Gastroesophageal sphincter (tissue), 4 donors: ENCODE measurements at places on chromosomes 5 and 9.
A peak's percentile ranks its signal among the peaks of the same experiment; 100 is the strongest.

- ATAC-seq = no peak
Measured at GRCh38 chr9:32574858-32575257, 1.9 kb upstream of the NDUFB6 start.

DNA sequence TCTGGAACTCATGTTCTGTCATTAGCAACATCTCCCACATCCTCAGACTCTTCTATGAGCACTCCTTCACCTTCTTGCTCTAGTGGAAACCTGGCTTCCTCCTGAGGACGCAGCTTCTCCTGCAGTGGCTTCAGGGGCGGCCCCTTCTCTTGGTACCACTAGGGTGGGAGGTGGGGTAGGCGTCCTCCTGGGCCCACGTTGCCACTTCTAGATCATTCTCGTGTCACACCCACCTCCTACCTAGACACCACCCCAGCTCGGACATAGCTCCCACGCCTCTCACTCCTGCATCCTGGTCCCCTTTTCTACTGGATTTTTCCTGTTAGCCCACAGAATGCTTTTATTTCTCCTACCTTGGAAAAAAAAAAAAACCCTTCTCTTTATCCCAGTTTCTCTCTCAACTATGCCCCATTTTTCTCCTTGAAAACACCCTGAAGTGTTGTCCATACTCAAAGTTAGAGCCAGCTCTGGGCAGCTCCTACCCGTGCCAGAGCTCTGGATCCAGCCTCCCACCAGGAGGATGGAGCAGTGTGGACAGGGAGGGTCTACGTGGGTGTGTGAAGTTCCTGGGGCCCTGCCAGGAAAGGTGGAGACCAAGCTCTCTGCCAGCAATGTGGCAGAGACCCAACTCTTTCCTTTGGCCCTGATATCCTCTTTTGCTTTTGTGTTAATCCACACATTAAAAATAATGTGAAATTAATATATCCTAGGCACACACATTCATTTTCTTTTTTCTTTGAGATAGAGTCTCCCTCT is 179.2 kb downstream of the HSPA4 start:
- no peak for ATAC-seq

GRCh38 chr9:120583958-120584369 is 4.0 kb upstream of the CDK5RAP2 start:
- ATAC-seq = no peak

- ATAC-seq = no peak
Measured at GRCh38 chr5:108148715-108149139, 233.2 kb downstream of the FBXL17 start.

DNA sequence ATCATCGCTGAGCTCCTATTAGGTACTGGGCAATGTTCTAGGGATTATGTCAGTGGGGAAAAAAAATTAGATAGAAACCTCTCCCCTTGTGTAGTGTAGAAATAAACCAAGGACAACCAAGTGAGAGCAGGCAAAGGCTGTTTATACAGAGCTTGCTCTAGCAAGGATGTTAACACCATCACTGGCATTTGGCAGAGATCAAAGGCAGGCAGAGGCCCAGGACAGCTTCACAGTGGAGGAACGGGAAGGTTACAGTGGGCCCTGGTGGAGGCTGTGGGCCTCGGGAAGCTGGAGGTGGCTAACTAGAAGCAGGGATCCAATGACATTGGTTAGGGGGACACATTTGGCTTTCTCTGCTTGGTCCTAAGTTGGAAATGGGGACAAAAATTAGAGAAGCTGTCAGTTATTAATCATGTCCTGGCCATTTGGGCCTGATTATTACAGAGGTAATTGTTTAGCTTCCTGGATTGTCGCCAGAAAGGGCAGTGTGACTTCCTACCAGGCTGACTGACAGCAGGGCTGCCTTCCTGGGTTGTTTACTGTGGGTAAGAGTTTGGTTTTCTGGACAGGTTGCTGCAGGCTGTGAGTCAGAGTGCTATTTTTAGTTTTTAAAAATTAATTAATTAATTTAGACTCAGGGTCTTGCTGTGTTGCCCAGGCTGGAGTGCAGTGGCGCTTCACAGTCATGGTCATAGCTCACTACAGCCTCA is 259.3 kb downstream of the ROR2 start:
- peak; percentile 62 for ATAC-seq

DNA sequence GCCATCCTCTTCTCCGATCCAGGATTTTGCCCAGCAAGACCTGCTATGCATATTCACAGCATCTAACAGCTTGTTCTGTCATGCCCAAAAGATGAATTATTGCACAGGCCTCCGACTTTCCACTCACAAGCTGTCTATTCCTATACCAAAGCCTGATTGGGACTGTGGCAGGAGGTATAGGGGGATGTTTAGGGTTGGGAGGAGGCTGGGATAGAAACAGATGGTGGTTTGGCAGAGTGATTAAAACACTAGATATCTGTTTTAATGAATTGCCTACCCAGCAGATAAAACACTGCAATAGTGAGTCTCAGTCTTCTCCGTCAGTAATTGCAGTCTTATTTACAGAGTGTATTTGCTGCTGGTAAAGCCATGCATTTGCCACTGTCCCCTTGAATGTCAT is 215.3 kb downstream of the TLR4 start:
- ATAC-seq = no peak

GRCh38 chr9:98523231-98523901 is 185.4 kb downstream of the GABBR2 start:
- ATAC-seq = no peak

- no peak for ATAC-seq
Measured at GRCh38 chr5:90153031-90153430, 256.5 kb downstream of the CETN3 start.

DNA sequence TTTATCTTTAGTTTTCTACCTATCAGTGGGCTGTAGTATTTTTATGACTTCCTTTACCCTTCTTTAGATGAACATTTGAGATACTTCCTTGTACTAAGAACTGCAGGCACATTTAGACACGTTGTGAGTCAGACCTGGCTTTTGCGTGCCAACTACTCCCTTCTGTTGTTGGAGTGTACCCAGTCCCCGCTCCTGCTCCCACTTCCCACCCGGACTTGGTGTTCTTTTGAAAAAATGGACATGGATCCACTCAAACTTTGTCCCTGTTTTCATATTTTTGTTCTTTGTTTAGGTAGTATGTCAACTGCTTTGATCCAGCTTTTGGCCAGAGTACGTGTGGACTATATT is 60.7 kb downstream of the PARP8 start:
- ATAC-seq = no peak

DNA sequence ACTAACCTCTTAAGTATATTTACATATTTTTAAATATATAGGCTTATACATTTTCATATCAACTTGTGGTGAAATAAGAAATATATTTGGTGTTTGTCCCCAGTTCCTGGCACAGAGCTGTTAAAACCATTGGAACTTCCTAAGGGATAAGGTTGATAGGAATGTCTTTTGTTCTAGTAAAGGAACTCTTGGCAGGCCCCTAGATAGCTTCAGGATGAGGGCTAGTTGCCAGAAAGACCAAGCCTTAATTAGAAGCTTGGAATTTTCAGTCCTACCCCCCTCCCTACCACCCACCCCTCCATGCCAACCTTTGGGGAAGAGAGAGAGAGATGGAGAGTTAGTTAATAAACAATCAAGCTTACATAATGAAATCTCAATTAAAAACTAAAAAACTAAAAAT is 638.6 kb upstream of the ACO1 start:
- ATAC-seq = no peak

- no peak for ATAC-seq
Measured at GRCh38 chr9:12681620-12682019, 11.6 kb upstream of the TYRP1 start.

- no peak for ATAC-seq
Measured at GRCh38 chr5:8641786-8642505, 773.0 kb downstream of the MTRR start.

GRCh38 chr5:61010467-61011454 is 65.8 kb downstream of the NDUFAF2 start:
- ATAC-seq = no peak

DNA sequence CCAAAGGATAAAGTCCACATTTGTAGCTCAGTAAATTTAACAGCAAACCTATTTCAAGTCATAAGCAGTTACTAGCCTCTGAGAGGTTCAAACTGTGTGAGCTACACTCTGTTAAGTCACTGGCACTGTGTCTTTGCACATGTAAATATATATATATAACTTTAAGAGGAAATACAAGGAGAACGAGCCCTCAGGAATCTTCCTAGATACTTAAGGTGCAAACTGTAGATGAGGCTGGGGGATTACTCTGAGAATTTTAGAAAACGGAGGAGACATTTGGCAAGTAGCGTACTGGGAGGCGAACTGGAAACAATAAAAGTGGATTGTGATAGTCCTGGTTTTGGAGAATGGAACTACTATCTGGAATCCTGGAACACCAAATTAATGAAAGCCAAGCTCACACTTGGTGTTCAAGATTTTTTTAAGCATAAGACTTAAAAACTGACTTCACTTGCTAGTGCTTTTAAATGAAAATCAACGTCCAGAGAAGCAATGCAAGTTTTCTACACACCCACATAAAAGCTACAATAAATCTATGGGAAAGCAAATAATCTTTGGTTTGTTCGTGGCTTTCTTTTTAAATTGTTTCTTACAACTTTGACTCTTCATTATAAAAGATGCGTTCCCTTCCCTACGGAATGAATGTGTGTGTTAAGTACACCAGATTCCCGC is 1057.0 kb upstream of the DMAC1 start:
- no peak for ATAC-seq

- ATAC-seq = no peak
Measured at GRCh38 chr9:106649664-106650063, 213.3 kb upstream of the ZNF462 start.

DNA sequence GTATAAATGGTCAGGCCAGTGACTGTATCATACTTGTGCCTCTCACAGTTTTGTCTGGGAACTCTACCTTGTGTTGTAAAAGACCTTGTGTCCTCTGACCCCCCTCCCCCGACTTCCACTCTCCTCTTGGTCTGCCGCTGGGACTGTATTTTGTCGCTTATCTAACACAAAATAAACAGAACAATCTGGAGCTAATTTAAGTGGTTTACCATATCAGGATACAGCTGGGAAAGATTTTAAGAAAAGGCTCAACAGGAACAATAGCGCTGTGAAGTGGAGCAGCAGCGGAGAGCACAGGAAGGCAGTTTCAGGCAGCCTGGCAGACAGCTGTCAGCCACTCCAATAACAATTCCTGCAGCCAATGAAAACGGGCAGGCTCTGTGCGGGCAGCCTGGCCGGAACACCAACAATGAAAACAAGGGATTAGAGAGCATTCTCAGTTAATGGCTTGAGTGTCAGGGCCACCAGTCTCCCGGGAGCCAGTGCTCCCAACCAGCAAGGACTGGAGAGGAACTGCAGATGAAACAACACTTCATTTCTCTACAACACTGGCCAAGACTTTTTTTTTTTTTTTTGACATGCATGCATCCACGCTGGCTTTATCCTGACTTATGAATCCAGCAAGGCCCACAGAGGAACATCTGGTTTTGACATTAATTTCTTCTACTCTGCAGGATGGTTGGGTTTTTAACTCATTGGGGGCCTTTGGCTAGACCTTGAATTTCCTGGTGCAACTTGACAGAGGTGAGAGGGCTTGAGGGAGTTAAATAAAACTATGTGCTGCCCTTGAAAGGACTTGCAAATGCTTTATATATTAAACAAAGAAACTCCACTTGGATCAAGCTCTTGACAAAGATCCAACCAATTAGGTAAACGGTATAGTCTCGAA is 76.7 kb downstream of the ARSB start:
- ATAC-seq = peak; percentile 37

- ATAC-seq = no peak
Measured at GRCh38 chr9:7892975-7893374, 93.4 kb upstream of the DMAC1 start.

DNA sequence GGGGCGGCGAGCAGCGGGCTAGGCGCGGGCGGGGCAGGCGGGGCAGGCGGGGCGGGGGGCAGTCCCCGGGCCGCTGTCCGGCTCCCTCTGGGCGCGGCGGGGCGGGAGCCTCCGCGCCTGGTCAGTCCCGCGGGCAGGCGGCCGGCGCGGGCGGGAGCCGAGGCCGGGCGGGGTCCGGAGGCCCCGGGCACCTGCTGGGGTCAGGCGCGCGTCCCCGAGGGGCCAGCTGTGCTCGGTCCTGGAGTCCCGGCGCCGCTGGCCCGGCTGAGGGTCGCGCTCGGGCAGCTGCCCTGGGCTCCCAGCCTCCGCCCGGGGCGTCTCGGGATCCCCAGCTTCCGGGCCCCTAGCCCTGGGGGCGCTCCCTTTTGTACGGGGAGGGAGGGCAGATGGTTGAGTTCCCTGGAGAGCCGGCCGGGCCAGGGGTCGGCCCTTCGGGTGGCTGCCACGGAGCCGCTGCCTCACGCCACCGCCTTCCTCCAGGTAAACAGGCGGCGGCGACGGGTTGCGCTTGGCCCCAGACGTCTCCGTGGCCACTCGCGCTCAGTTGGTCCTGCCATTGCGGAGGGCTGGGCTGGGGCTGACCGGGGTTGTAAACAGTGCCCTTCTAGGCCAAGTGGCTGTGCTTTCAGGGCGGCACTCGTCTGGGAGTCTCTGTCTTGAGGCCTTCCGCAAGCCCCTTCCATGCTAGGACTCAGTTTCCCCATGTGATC is 473 bp downstream of the ZBTB34 start:
- ATAC-seq = peak; percentile 80

DNA sequence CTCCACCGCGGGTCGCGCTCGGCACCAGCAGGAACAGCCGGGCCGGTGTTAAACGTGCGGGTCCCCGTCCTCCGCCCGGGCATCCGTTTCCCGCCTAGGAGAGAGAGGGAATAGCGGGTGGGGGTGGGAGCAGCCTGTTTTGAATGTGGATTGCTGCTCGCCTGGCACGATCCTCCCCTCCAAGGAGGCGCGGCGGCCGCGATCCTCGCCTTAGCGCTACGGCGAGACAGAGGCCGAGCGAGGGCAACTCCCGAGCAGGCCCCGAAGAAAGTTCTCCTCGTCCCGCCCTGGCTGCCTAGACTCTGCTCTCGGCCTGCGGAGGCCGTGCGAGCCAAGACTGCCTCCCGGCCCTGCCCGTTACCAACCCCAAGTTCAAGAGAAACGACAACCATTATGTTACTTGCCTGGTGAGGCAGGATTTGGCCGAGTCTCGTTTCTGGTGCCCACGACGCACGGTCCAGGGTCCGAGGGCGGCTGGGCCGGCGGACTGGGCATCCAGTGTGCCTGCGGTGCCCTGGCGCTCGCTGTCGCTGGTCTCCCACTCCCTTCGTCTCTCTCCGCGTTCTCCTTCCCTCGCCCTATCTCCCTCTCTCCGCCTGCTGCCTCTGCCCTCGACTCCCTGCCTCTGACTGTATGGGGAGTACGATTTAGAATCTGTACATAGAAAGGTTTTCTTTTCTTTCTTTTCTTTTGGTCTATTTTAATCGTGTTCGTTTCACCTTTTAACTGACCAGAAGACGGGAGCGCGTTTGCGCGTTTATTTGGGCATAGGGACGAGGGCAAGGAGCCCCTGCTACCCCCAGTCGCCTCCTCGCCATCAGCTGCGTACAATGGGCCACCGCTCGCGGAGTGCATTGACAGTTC is 724 bp downstream of the NR2F1-AS1 start:
- ATAC-seq = no peak
